ENCODE measurements at places on chromosomes 2 and 18.

GRCh38 chr2:68031542-68032160 lies 31.2 kb downstream of the C1D start:
- no peak for DNase-seq

DNA sequence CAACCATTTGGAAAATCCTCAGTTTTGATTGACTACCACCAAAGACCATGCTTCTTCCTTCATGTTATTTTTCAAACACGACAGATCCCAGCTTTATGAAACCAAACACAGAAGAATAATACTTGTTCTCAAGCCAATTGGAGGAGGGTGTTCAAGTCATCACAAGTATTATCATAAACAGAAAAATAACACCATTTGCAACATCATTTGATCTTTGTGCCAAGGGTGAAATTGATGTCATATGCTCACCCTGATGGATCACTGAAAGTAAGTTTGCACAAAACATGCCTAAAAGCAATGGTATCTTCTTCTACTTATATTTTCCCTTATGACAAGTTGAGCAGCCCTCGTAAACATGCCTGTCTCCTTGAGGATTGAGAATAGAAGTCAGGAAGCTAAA lies 448.0 kb upstream of the ZEB2 start:
- no peak for DNase-seq

- peak; percentile 44 for DNase-seq
Measured at GRCh38 chr2:95231723-95232122, 24.4 kb downstream of the ZNF892 start.

- no peak for DNase-seq
Measured at GRCh38 chr2:193279361-193279760, 1084.6 kb upstream of the TMEFF2 start.

GRCh38 chr2:85838641-85839040 lies 50.1 kb downstream of the ST3GAL5 start:
- no peak for DNase-seq

DNA sequence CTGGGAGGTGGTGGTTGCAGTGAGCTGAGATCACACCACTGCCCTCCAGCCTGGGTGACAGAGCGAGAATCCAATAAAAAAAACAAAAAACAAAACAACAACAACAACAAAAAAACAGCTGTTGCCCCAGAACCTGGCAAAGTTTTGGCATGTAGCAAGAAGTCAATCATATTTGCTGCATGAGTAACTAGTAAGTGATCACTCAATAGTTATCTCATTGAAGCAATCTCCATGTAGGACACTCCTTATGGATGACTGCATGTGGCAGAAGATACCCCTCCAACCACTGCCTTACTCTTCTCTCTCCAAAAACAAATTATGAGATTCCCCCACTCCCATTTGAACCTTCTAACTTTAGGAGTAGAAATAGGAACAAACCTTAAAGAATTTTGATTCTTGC lies 113.7 kb downstream of the TTC27 start:
- no peak for DNase-seq

DNA sequence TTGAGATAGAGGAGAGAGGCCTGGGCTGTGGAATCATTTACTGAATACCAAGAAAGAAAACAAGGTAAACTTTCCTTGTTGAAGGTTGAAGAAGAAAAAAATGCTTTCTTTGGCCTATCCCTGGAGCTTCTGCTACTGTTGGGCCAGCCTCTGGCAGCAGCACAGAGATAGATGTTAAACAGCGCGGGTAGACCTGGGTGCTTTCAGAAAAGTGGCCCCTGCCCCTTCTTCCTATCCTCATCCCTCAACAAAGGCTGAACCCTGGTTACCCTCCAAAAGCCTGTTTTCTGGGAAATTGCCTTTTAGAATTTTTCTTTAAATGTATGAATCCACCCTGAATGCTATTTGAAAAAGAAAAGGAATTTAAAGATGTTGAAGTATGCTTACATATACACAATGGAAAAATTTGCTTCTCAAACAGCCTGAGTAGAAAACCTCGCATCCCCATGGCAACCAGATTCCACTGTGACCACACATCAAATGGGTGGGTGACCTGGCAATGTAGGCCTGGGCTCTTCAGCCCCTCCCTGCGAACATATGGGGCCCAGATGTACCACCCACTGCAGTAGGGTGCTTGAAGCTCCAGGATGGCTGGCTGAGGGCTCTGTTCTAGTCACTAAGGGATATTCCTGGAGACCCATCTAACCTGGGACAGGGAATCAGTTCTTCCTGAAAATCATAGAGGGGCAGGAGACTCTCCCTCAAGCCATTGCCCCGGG lies 23.4 kb upstream of the CHRNA1 start:
- DNase-seq, result no peak

- DNase-seq, result no peak
Measured at GRCh38 chr18:42412896-42413295, 457.9 kb downstream of the PIK3C3 start.

GRCh38 chr2:174881678-174882077 lies 117.4 kb upstream of the CHRNA1 start:
- no peak for DNase-seq

GRCh38 chr2:237911363-237912017 lies 52.1 kb downstream of the RAMP1 start:
- no peak for DNase-seq

- DNase-seq, result no peak
Measured at GRCh38 chr18:6741232-6741663, 11.7 kb downstream of the ARHGAP28 start.

DNA sequence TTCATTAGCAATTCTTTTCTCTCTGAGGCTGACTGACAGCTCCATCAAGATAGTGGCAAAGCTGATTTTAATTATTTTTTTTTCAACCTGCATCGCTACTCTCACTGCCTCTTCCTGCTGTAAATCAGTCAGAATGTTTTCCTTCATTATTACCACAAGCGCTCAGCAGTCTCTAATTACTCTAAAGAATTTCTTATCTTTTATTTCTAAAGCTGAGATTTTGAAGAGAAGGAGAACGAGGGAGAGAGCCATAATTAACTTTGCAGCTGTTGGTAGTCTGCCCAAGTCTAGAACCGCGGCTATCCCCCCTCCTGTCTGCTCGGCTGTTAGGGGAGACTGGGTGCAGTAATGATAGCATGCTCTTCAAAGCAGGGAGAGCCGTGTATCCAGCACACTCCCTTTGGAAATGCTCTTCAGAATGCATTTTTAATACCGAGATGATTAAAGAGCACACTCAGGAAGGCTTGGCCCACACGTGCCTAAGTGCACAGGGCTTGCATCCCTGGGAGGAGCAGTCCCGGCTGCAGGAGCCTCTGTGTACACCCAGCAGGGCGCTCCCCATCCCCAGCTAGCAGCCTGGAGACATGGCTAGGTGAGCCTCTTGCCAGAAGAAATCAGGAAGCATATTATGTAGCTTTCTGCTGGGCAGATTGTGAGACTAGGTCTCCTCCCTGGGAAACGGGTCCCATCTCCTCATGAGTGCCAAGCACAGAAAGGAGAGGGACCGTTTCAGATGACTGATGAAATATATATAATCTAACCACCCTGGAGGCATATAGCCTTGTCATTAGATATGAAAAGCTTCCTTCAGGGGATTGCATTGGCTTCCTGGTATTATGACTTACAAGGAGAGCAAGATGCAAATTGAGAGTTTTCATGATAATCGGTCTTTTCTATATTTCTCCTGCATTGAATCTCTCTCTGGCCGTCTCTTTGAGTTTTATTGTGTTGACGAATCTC lies 555.2 kb downstream of the CMPK2 start:
- DNase-seq, result no peak

GRCh38 chr18:45174629-45175136 lies 440.6 kb upstream of the SLC14A2 start:
- no peak for DNase-seq

GRCh38 chr2:25303633-25304236 lies 38.0 kb downstream of the DNMT3A start:
- DNase-seq, result no peak

DNA sequence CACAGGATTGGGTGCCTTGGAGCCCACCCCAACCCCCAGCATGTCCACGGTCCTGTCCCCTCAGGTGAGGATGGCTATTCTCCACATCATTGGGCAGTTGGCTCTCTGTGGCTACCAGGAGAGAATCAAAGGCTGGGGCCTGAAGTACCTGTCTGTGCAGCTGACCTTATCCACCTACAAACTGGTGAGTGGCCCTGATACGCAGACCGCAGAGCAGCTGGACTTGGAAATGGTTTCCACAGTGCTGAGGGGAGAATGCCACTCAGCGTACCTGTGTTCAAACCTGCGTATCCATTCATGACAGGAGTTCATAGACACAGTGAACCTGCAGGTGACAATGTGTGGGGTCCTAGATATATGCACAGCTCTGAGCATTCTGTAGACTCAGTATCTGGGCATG lies 21.6 kb downstream of the MROH2A start:
- DNase-seq, result peak; percentile 4

GRCh38 chr2:136248242-136248641 lies 130.3 kb upstream of the CXCR4 start:
- DNase-seq, result no peak

DNA sequence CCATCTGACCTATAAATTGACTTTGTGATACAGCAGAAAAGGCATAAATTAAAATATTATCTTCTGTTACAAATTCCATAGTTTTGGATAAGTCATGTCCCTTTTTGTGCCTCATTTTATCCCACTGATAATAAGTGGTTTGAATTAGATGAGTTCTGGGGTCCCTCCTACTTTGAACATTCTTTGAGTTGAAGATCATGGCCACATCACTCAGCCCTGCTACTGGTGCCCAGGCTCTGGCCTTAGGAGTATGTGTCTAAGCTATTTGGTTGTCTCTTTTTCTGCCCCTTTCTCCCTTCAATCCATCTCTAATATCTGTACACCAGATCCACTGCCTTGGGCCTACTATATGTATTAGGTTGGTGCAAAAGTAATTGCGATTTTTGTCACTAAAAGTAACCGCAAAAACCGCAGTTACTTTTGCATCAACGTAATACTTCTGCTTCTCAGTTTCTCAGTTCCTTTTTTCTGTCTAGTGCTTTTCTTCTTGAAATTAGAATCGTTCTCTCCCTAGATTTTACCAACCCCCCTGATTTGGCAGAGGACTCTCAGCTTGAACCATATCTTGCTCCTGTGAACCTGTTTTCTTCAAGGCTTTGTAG lies 362.5 kb upstream of the TNP1 start:
- no peak for DNase-seq

DNA sequence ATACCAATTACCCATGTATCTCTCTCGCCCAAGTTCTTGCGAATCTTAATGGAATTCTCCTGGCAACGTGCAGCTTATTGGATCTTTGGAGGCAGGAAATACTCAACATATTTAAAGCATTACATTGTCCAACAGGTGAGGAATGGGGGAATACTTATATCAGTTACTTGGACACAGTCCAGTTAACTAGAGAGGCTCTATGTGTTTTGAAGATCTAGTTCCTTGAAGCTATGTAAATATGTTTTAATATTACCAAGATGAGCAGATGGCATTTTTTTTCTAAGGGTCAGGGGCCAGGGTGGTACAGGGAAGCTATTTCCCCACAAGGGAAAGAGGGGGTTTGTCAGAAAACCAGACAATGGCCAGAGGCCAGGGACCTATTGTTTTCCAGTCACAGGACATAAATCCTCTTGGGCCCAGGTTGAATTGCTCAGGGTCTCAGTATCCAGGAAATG lies 26.8 kb upstream of the MC5R start:
- DNase-seq, result no peak

GRCh38 chr18:75130591-75131328 lies 78.2 kb downstream of the PTGR3 start:
- no peak for DNase-seq

DNA sequence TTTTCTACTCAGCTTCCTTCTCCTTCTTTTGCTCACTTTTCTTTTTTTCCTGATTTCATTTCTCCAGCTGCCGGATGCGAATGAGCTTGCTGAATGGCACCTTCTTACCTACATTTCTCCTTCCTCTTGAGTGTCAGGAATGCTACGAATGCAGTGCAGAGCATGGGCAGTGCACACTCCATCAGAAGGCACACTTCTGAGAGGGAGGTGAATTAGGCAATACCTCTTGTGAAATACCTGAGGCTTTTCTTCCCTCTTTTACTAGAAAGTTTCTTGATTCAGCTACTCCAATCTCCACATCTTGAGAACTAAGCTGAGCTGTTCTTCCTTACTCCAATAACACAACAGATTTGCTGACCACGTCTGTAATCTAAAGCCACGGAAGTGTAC lies 51.1 kb downstream of the PLEKHM3 start:
- no peak for DNase-seq

GRCh38 chr2:177783835-177784744 lies 288.5 kb downstream of the PDE11A start:
- DNase-seq, result peak; percentile 34

- DNase-seq, result no peak
Measured at GRCh38 chr2:43764086-43764705, 9.6 kb upstream of the DYNC2LI1 start.
